Activated naive CD4-positive, alpha-beta T cell treated with Interleukin-2 at 50 U/mL for 16 hours (primary cell): ENCODE measurements at places on chromosomes 13 and 19.

DNA sequence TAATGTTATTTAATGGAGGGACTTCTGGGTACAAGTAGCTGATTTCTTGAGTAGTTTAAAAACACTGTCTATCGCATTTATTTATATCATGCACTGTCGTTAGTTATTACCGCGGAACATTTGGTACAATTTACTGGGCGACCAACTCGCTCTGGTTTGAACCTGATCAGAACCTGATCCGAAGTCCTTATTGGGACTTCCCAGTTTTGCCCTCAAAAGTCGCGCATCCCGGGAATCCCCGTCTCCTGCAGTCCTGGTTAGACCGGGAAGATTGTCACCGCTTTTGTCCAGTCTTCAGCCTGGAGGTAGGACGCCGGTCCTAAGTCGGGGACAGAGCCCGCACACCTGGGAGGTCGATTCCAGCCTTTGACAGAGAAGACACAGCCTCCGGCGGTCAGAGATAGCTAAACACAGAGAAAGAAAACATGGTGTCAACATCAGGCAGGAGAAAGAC, 694 bp downstream of the CLN5 start:
- DNase-seq, result peak; percentile 19

GRCh38 chr13:73531014-73531413, 472.2 kb downstream of the KLF5 start:
- DNase-seq, result no peak

- no peak for DNase-seq
Observed at GRCh38 chr13:91072486-91072885, 275.0 kb upstream of the MIR17HG start.

DNA sequence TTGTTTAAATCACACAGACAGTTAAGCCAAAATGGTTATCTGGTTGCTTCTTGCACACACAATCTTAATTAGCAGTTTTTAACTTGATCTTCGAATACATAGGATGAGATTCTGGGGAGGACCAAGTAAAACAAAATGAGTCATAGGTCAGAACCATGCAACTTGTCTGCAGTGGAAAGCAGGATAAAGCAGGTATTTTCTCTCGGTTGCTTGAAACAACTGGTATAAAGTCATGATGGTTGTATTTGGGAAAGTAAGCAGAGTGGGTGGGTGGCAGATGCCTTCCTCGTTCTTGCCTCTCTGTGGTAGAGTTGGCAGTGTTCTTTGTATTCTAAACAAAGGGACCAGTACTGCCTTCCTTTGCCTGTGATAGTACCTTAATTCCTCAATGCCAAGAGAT, 167.0 kb downstream of the COG6 start:
- DNase-seq, result no peak

GRCh38 chr19:18223860-18224524, 2.2 kb downstream of the PDE4C start:
- DNase-seq, result no peak

GRCh38 chr13:44583137-44583536, 7.0 kb upstream of the TSC22D1 start:
- no peak for DNase-seq

- DNase-seq, result peak; percentile 53
Observed at GRCh38 chr19:47697863-47698609, 15.2 kb upstream of the EHD2 start.

DNA sequence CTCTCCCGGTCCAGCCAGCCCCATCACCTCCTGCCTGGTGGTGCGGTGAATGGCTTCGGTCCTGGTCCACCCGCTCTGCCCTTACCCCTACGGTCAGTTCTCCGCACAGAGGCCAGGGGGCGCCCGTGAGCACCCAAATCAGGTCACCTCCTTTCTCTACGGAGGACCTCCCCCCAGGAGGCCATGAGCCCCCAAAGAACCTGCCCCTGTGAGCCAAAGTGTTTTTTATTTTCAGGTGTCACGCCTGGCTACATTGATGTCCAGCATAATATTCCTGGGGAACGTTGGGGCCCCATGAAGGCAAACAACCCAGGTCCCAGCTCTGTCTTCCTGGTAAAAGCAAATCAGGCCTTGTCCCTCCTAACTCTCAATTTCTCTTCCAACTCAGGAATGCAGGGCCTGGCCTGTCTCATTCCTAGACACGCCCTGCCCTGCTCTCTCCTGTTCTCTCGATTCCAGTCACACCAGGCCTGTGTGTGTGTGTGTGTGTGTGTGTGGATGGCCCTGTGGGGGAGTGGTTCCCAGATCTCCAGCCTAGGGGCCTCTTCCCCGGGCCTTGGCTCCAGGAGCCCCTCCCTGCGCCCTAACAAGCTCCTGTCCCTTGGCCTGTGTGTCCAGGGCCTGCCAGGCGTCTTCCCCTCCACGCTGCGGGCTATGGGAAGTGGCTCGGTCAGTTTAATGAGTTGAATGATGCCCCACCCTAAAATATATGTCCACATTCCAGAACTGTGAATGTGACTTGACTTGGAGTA, 9.7 kb upstream of the GIPC1 start:
- peak; percentile 76 for DNase-seq

- no peak for DNase-seq
Observed at GRCh38 chr19:11199517-11199916, 2.2 kb upstream of the KANK2 start.

GRCh38 chr13:41085961-41086585, 24.8 kb downstream of the WBP4 start:
- DNase-seq, result no peak

- no peak for DNase-seq
Observed at GRCh38 chr13:72390909-72391308, 336.5 kb downstream of the MZT1 start.

- DNase-seq, result no peak
Observed at GRCh38 chr13:41658057-41658661, 200.8 kb downstream of the RGCC start.

- no peak for DNase-seq
Observed at GRCh38 chr13:33138441-33138840, 122.2 kb downstream of the KL start.

GRCh38 chr13:96966415-96967102, 27.7 kb downstream of the OXGR1 start:
- no peak for DNase-seq

DNA sequence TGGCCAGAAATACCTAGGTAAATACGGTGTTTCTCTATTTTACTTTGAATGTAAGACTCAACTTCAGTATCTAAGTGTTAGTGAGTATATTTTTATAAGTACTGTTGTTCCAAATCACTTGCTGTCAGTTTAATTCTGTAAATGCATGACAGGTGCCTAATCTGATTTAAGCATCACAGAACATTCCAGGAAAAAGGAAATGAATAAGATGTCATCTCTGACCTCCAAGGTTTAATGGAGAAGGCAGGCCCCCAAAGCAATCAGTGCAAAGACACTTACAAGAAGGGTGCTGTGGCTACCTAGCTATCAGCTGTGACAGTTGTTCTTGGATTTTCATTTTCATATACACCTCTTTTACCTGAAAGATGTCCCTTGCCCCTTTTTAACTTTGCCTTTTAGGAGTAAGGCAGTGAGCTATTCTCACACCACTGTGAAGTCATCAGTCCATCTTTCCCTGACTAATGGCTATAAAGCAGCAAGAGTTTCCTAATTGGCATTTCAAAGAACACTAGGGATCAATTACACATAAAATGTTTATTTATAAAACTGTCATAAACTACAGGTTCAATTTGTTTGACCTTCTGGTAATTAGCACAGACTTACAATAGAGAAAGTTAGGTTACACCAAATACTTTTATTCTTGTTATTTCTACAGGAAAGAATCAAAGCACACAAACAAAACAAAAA, 427.6 kb downstream of the SPRY2 start:
- no peak for DNase-seq

DNA sequence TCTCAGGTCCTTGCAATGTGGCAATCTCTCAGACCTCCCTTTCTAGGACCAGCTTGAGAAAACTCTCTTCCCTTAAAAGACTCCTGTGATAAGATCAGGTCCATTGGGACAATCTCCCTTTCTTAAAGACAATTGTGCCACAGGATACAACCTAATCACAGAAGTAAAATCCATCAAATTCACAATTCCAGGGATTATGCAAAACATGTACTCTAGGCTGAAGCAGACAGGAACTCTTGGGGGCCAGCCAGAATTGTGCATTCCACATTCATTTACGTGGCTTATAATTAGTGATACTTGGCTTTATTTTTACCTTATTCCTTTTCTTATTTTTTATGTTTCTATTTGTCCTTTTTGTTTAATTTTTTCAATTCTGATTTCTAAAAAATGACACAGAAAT, 257.9 kb downstream of the KLF12 start:
- no peak for DNase-seq

GRCh38 chr13:73440296-73440895, 381.6 kb downstream of the KLF5 start:
- no peak for DNase-seq

DNA sequence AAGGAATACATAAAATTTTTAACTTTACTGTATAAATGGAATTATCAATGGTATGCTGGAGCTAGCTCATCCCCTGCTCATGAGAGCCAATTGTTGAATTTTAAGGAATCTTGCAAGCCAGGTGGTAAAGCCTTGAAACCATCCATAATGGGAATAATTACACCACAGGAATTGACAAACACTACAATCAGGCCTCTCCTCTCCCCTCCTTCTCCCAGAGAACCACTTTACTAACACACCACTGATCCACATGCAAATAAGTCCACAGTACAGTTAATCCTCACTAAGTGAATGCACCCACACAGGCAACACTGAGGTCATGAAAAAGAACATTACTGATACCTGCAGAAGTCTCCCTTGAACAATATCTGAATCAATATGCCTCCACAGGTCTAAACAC, 140.5 kb downstream of the KLF12 start:
- no peak for DNase-seq

- DNase-seq, result no peak
Observed at GRCh38 chr19:29315556-29316190, 102.7 kb upstream of the UQCRFS1 start.

DNA sequence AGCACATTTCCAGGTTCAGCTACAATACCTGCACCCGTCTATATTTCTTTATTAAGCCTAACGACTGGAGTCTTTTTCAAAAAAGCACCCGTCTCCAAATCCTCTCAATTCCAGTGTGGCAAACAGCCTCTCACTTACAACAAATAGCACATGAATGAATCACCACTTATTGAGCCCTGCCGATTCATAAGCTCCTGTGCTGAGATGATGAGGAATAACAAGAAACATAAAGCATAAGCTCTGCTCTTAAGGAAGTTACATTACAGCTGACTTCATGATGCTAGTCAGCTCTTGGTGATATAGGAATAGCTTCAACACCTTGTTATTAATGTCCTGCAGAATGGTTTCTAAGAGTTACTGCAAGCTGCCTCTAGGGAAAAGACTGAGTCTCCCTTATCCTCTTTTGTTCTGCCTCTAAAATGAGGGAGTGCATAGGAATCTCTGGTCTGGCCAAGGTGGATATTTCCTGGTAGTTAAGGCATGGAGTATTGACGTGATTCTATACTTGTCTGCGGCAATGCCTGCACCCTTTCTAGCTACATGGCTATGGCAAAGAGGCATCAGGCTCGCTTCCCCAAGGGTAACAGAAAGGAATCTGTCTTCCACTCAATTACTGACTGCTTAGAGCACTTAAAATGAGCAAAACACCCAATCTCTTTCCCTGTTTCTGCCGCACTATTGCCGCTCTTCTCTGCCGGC, 195.7 kb downstream of the KLF12 start:
- no peak for DNase-seq

- peak; percentile 54 for DNase-seq
Observed at GRCh38 chr13:31431722-31432137, 232.0 kb downstream of the B3GLCT start.

- no peak for DNase-seq
Observed at GRCh38 chr19:17249887-17250548, 4.3 kb upstream of the NR2F6 start.

GRCh38 chr19:44356383-44357111, at the start of gene ZNF112:
Gene ZNF112 (minus strand): TSS chr19:44356680. CDS start chr19:44340539, 16,141 bp downstream.
- DNase-seq, result no peak

DNA sequence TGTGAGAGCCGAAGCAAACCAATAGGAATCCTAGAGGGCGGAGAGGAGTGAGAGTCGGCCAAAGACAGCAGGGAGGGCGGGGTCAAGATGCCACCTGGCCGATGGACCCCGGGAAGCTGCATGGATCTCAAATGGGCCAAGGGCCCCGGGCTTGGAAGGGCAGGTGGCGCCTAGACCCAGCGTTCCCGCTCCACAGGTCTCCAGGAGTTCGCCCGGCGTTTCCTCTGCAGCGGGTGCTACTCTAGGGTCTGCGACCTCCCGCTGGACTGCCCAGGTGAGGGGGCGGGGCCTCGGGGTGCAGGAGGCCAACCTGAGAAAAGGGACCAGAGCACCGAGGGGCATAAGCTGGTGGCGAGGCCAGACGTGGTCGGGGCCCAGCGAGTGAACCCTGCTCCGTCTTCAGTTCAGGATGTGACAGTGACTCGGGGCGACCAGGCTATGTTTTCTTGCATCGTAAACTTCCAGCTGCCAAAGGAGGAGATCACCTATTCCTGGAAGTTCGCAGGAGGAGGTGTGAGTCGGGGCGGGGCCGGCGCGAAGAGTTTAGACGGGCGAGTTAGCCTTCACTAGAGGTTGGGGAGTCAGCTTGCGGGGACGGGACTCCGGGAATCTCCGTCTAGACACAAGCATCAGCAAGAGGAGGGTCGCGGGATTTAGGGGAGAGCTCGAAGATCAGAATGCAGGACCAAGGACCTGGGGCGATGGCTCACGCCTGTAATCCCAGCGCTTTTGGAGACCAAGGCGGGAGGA, 9.9 kb downstream of the SPACA6 start:
- DNase-seq, result peak; percentile 5

DNA sequence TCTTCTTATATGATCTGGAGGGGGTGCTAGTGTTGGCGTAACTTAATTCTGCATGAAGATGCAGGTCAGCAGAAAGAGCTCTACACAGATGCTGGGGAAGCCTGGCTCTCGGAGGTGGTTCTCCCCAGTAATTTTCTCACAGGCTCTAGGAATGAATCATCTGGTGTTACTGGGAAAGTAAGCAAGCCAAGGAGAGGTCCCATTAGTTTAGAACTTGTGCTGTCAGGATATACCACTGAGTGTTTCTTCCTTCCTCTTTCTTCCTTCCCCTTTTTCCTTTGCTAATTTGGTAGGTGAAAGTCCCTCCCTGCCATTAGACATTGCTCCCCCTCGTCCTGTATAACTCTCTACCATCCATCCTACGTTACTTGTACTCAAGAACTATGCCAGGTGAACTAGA, 68.3 kb downstream of the ATP8A2 start:
- no peak for DNase-seq

GRCh38 chr13:59689057-59689456, 474.7 kb downstream of the DIAPH3 start:
- no peak for DNase-seq

- DNase-seq, result no peak
Observed at GRCh38 chr19:4388337-4389063, 11.8 kb downstream of the SH3GL1 start.

- DNase-seq, result no peak
Observed at GRCh38 chr13:80039000-80039399, 301.9 kb downstream of the SPRY2 start.

GRCh38 chr13:110444226-110444653, 117.3 kb downstream of the RAB20 start:
- DNase-seq, result no peak

- no peak for DNase-seq
Observed at GRCh38 chr13:95056266-95056665, 245.0 kb downstream of the ABCC4 start.
